Neural crest cell (in vitro differentiated cells): ENCODE measurements at places on chromosomes 1 and 21.

GRCh38 chr1:219310181-219310728, 136.6 kb downstream of the LYPLAL1 start:
- no peak for DNase-seq

- DNase-seq: no peak
These were observed 47.1 kb upstream of the ETS2 start for GRCh38 chr21:38758501-38759214.

GRCh38 chr21:44630440-44630839, 3.5 kb downstream of the KRTAP10-9 start:
- no peak for DNase-seq

- no peak for DNase-seq
These were observed 106.2 kb downstream of the DHRS3 start for GRCh38 chr1:12511516-12512468.

- no peak for DNase-seq
These were observed 6.8 kb downstream of the MIER1 start for GRCh38 chr1:66931590-66931989.

- no peak for DNase-seq
These were observed 46.1 kb upstream of the ARHGAP29 start for GRCh38 chr1:94283462-94283861.

DNA sequence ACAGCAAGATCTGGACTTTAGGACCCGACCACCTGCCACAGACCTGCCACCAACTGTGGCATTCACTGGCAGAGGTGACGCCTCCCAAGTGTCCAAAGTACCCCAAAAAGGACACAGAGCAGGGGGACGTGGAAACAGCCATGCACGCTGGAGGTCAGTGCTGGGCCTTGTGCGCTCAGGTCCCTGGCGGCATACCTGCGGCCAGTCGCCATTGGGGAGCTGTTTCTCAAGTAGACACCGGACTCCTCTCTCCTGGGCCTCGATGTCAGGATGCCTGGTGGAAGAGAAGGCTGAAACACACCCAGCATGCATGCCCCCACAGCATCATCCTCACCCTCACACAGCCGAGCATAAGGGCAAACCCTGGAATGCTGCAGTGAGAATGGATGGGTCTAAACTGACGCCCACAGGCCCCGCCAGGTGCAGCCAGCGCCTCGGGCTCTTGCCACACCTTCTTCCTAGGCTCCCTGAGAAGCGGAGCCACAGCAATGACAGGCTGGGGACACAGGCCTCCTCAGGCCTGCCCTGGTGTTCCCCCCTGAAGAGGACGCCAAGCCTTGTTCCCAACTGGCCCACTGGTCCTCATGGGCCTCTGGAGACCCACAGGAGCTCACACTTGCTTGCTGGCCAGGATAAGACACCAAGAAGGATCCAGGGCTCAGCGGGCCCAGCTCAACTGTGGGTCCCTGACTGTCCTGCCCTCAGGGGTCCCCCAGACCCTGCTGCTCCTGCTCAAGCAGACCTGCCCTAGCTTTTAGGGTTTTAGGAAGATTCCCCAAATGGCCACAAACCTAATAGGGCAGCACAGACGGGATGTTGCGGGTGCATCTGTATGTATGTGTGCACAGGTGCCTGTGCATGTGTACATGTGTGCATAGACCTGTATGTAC, 7.7 kb upstream of the SPATC1L start:
- no peak for DNase-seq

DNA sequence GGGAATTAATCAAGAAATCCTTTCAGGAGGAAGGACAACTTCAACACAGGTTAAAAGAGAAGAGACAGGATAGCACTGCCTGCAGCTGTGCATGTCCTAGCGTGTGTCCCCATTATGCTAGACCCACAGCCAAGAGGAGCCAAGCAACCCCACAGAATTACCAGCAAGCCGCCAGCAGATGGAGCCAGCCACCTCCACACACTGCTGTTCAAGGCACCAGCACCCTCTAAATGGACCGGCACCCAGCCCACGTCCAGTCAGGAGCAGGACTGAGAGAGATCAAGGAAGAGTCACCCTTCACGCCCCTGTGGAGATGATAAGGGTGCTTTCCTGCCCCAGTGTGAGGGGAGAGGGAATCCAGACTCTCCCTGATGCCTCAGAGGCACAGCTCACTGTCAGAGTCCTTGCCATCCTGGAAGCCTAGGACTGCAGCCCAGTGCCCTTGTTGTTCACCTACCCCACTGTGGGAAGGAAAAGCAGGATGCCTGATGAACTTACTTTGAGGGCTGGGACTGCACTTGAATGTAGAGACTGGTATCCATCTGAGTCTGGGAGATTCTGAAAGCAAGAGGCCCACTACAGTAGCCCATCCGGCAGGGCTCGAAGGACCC, 37.1 kb upstream of the CTTNBP2NL start:
- peak; percentile 27 for DNase-seq

DNA sequence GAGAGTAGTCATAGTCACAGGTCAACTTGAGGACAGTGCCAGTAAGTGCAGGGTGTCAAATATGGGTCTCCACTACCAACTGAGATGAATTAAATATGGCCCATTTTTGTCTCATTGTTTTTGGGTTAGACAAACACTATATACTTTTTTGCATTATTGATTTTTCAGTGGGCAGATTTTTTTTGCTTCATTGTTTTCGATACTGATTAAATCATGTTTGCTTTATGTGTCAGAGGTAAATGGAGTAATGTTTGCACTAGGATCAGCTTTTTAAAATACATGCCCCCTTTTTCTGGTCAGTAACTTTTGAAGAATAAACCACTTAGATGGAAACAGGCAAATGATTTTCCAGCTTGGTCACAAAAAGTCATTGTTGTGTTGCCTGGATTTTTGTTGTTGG, 199.0 kb downstream of the USH2A start:
- no peak for DNase-seq

DNA sequence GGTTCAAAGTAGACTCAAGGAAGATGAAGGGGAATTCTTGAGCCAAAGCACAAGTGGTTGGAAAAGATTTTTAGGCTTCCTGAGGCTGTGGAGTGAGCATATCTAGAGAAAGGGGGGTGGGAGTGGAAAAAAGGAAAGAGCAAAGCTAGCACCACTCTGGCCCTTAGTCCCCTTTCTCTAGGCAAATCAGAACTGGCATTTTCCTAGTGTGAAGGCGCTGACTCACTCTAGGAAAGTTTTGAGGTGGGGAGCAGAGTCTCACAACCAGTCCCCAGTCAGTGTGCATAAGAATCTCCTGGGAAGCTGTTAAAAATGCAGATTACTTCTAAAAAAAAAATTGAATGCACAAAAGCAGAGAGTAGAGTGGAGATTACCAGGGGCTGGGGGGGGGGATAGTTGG, 3.4 kb upstream of the GPR89B start:
- DNase-seq: no peak

DNA sequence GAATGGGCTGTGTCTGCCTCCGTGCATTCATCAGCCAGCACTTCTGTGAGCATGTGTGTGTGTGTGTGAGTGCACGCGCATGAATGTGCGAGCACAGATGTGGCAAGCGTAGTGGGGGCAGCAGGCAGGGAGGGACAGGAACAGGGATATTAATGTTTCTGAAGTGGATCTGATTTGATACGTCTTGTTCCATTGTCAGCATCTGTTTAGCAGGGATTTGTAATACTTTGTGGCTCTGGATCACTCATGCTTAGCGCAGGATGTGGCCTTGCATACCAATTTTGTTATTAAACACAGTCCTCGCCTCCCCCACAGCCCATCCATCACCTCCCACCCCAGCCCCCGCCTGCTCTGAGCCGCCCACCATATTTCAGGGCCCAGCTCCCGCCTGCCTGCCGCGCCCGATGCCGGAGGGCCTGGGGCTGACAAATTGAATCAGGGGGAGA, 52.4 kb downstream of the TMEM53 start:
- no peak for DNase-seq
